ENCODE measurements at places on chromosomes 4 and X. TPM values are rescaled to one million over a fixed set of nuclear protein-coding genes. Genes with fewer than 3 reads are reported as not detected.

The UGT8 gene
- 11.5 TPM for polyA plus RNA-seq

The RGN gene
- polyA plus RNA-seq: 13.3 TPM

The KLHL4 gene
- 4.9 TPM for polyA plus RNA-seq

The AKAP4 gene
- polyA plus RNA-seq: not detected

The PRDM5 gene
- 38.0 TPM for polyA plus RNA-seq

The AFM gene
- polyA plus RNA-seq: not detected

The PAGE2B gene
- not detected for polyA plus RNA-seq

The OGT gene
- polyA plus RNA-seq: 296 TPM

The DMD gene
- 79.3 TPM for polyA plus RNA-seq

The OR13H1 gene
- not detected for polyA plus RNA-seq

The DCAF12L2 gene
- polyA plus RNA-seq: 0.18 TPM

The ADH1A gene
- 19.2 TPM for polyA plus RNA-seq

The PAGE5 gene
- polyA plus RNA-seq: not detected

The CT45A2 gene
- polyA plus RNA-seq: 1.3 TPM

The ZNF595 gene
- 13.9 TPM for polyA plus RNA-seq

The BTC gene
- 7.2 TPM for polyA plus RNA-seq

The NPNT gene
- polyA plus RNA-seq: 113 TPM

The TAF7L gene
- 0.40 TPM for polyA plus RNA-seq

The ZMAT1 gene
- 32.0 TPM for polyA plus RNA-seq

The UCP1 gene
- 0.75 TPM for polyA plus RNA-seq

The GABRE gene
- 18.8 TPM for polyA plus RNA-seq

The GABRQ gene
- 0.67 TPM for polyA plus RNA-seq

The C4orf36 gene
- 10.9 TPM for polyA plus RNA-seq

The SLC30A9 gene
- polyA plus RNA-seq: 99.7 TPM

The RNF113A gene
- 13.5 TPM for polyA plus RNA-seq

The FAM9B gene
- polyA plus RNA-seq: not detected

The RENBP gene
- polyA plus RNA-seq: 7.8 TPM

The FAM133A gene
- polyA plus RNA-seq: 0.06 TPM

The P2RY8 gene
- polyA plus RNA-seq: 0.64 TPM

The PPP4R3C gene
- polyA plus RNA-seq: not detected

The MTMR1 gene
- polyA plus RNA-seq: 23.0 TPM

The BTK gene
- 6.0 TPM for polyA plus RNA-seq

The SYN1 gene
- polyA plus RNA-seq: 7.4 TPM

The LARP7 gene
- 96.6 TPM for polyA plus RNA-seq

The CLDN2 gene
- polyA plus RNA-seq: 60.5 TPM

All from right lung (tissue), 10 donors.